Right ventricle myocardium inferior (tissue), 1 donor: ENCODE measurements at places on chromosomes 2 and 18. TPM values are rescaled to one million over a fixed set of nuclear protein-coding genes. Genes with fewer than 3 reads are reported as not detected.

KHK gene
- total RNA-seq = 4.5 TPM

- no peak for DNase-seq
Observed at GRCh38 chr2:13542642-13543041, 825.9 kb downstream of the TRIB2 start.

DNA sequence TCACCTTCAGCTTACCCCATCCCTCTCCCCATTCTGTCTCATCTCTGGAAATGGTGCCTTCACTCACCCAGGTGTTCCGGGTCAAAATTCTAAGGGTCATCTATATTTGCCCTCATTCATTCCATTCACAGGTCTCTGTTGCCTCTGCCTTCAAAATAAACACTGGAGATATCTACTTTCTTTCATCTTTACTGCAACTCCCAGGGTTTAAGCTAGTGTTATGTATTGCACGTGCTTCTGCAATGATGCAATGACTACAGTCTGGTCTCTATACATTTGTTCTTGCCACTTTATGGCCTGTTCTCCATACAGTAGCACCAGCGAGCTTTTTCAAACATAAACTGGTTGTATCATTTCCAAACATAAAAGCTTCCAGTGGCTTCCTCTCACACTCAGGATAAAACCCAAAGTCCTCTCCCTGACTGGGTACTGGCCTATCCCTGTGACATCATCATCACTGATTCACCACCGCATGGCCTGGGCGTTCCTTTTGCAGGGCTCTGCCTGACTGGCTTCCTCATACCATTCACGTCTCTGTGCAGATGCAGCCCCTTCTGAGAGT is 14.3 kb downstream of the DSG2 start:
- no peak for DNase-seq

ZAP70 gene
- total RNA-seq = 1.6 TPM
